ENCODE measurements at places on chromosomes 3 and 15. TPM values are rescaled to one million over a fixed set of nuclear protein-coding genes. Genes with fewer than 3 reads are reported as not detected.

The PLCH1 gene
- total RNA-seq = 0.14 TPM

The LYSMD4 gene
- 9.7 TPM for total RNA-seq

The GOLGA8S gene
- total RNA-seq = 0.29 TPM

The NDN gene
- total RNA-seq = 1.6 TPM

GRCh38 chr3:100331660-100332059 is 2.9 kb upstream of the NIT2 start:
- no peak for DNase-seq

GRCh38 chr3:183500981-183501704 is 54.4 kb downstream of the KLHL6 start:
- no peak for DNase-seq

DNA sequence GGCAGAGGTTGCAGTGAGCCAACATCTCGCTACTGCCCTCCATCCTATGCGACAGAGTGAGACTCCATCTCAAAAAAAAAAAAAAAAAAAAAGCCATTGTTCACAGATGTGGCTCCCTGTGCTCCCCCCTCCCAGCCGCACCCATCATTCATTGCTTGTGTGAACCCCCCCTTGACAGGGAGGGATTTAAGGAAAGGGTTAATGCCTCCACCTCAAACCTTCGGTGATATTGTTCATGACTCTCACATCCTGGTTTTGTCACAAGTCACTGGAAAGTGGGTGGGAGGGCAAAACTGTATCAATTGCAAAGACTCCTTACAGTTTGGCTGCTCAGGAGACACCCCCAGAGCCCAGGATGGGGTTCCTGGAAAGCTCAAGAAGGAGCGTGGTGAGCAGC is 7.7 kb downstream of the SLC6A6 start:
- DNase-seq = no peak

DNA sequence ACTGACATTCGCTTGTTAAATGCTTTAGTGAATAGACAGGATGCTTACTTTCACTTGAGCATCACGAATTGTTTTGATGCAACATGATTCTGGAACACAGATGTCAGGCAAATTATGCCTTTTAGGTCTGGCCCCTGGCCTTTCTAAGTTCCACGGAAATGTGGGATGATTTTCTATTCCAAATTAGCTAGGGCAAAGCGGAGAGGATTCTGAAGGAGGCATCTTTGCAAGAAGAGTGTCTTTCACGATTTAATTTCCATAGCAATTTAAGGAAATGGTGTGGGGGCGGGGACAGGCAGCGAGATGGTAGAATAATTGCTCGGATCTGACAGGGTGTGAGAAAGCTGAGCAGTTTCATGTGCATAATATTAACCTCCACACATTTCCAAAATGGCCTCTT is 238.5 kb upstream of the KCNMB2 start:
- no peak for DNase-seq

All from activated T-cell treated with anti-CD3 and anti-CD28 coated beads, Interleukin-2, amount 50 U/mL, for 72 hours (primary cell).